ENCODE measurements at places on chromosomes 6 and 20.

GRCh38 chr6:56524891-56525703 lies 117.6 kb downstream of the DST start:
- DNase-seq: peak; percentile 82

GRCh38 chr6:111552241-111552744 lies 53.4 kb downstream of the TRAF3IP2 start:
- DNase-seq: peak; percentile 70

DNA sequence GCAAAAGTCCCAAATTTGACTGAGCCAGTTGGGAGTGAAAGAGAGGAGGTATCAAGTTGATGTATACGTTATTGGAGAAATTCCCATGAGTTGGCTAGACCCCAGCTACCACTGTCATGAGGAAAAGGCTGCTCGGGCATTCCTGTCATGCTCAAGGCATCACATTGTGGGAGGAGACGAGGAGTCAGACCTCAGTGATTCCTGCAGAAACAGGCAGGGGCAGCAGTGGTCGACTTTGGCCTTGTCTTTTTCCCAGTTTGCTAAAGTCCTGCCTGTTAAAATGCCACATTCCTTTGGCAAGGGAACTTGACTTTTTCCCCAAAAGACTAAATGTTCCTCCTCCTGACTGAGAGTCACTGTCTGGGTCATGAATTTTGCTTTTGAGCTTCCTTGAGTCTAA lies 295.5 kb upstream of the HS3ST5 start:
- DNase-seq: no peak

- DNase-seq: no peak
Observed at GRCh38 chr6:34593701-34594100, 37.6 kb upstream of the SPDEF start.

GRCh38 chr6:120671519-120671918 lies 662.8 kb downstream of the TBC1D32 start:
- DNase-seq: no peak

GRCh38 chr20:19223640-19224039 lies 11.2 kb downstream of the SLC24A3 start:
- DNase-seq: no peak

- no peak for DNase-seq
Observed at GRCh38 chr6:20205722-20206161, 6.5 kb downstream of the MBOAT1 start.

- no peak for DNase-seq
Observed at GRCh38 chr6:96898241-96898851, 655 bp upstream of the NDUFAF4 start.

GRCh38 chr6:33905071-33905609 lies 101.3 kb upstream of the MLN start:
- no peak for DNase-seq

- DNase-seq: no peak
Observed at GRCh38 chr20:20399531-20400500, 31.9 kb downstream of the INSM1 start.

DNA sequence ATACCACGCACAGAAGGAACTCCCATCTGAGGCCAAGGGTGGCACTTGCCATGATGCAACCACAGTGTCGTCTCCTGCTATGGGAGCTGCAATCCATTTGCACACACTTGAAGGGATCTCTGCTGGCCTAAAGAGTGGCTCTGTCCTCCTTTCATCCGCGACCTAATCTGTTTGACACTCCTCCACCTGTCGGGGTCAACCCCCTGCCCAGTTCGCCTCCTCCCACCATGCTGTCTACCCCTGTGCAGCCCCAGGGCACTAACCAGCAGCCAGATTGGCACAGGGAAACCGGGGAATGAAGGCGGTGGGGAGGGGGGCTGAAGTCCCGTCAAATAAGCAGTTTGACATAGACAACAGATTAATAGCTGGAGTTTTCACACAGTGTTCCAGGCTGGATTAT lies 58.1 kb upstream of the FOXQ1 start:
- DNase-seq: no peak

GRCh38 chr20:56202493-56203077 lies 45.9 kb upstream of the MC3R start:
- DNase-seq: peak; percentile 18

DNA sequence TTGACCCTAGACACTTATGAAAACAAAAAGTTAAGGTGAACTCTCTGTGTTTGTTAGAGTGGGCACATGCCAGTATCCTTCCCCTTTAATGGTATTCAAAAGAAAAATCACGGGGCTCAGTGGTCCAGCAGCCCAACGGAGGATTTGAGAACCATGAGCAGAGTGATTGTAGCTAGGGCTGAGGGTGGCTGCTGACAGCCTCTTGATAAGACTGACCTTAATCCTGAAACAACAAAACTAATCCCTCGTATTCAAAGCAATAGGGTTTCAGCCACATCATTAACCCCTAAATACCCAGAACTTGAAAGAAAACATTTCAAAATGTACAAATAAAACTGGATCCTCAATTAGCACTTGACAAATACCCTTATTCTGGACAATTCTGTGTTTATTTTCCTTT lies 95.1 kb downstream of the SNAP25 start:
- no peak for DNase-seq

- DNase-seq: no peak
Observed at GRCh38 chr6:121724576-121724975, 289.1 kb downstream of the GJA1 start.

DNA sequence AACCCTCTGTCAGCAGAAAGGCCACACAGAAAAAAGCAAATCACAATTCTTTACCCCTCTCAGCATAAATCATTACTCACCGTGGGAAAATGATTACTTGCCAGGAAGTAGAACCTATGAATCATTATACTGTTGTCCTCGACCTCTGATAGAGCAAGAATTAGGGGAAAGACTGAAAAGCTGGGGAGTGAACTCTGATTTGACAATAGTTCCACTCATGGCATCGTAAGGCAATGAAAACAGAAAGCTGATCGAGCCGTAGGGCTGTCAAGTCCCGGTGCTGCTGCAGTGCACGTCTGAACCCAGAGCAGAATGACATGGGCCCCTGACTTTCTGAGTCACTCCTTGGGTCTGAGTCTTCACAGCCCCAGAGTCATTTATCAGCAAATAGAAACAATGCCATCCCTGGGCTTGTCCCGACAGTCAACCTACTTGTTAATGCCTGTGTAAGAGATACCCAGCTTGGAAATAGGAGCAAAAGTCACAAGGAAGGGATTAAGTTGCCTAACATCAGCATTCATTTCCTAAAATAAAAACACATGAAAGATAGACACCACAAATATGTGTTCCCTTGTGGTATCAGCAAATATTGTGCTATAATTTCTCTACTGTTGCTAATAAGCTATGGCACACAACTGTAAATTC lies 224.8 kb upstream of the MARCKS start:
- peak; percentile 91 for DNase-seq

DNA sequence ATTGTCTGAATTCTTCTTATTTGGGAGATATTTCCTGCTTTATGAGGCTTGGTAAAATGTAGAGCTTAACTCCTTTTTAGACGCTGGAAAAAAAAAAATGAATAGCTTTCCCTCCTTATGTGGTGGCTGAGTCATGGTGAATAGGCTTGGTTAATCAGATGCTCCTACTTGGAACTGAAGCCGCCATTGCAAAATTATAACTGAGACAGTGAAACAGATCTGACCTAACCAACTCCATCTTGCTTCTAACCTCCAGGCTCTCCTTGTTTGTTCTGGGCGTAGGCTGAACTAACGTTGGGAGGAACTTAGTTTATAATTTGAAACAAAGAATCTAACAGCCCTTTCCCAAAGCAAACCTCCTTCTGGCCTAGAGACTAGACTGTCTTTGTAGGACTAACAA lies 43.2 kb upstream of the PLCB4 start:
- peak; percentile 72 for DNase-seq

- DNase-seq: no peak
Observed at GRCh38 chr6:52985228-52985627, 9.9 kb downstream of the GSTA4 start.

Measured in RCC 7860 (cell line).